Naive thymus-derived CD4-positive, alpha-beta T cell (primary cell): ENCODE measurements at places on chromosomes 3 and 15. TPM values are rescaled to one million over a fixed set of nuclear protein-coding genes. Genes with fewer than 3 reads are reported as not detected.

Gene IL12A
- polyA plus RNA-seq = 0.24 TPM

Gene AGBL1
- polyA plus RNA-seq = not detected

Gene KCNAB1
- 0.17 TPM for polyA plus RNA-seq

Gene SOX14
- polyA plus RNA-seq = not detected

Gene GP9
- polyA plus RNA-seq = not detected

GRCh38 chr15:60966316-60966715, 262.8 kb downstream of the RORA start:
- DNase-seq = no peak

DNA sequence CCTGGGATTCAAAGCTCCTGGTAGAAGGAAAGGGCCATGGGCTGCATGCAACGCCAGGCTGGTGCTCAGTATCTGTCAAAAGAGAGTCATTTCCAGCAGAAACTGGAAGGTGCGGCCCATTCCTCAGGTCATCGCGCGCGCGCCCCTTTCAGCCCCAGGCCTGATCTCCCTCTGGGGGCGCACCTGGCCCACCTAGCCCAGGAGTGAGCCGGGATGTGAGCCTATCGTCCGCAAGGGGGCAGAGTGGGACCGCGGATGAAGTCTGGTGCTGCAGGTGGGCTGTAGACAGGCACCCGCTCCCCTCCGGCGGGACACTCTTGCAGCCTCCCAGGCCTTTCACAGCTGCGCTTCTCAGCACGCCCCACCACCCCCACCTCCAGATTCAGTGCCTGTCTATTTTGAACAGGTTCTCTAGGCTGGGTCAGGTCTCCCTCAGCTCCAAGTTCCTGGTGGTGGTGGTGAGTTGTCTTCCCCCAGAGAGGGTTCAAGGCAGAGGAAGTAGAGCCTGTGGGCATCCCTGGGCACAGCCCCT, 5.8 kb upstream of the RPL29 start:
- DNase-seq = peak; percentile 84

DNA sequence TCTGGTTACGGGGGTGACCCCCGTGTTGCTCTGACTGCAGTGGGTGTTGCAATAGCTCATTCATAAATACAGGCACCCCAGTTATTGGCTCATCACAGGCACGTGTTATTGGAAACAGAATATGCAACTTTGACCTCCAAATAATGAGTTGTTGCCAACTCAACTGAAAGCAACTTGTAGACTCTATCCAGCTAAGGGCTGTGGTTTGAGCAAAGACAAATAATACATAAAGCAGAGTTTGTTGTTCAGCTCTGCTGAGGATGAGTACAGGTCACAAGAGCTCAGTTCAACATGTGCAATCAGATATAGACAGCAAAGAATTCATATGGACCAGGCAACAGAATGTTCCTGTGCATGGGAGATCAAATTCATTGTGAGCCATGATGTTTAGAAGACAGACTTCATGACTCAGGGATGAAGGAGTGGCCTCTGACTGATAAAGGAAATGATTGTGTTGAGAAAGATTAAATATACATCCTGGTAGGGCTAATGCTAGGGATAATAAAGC, 87.6 kb upstream of the LRIG1 start:
- DNase-seq = no peak

GRCh38 chr15:39797407-39797806, 14.8 kb upstream of the FSIP1 start:
- DNase-seq = no peak

DNA sequence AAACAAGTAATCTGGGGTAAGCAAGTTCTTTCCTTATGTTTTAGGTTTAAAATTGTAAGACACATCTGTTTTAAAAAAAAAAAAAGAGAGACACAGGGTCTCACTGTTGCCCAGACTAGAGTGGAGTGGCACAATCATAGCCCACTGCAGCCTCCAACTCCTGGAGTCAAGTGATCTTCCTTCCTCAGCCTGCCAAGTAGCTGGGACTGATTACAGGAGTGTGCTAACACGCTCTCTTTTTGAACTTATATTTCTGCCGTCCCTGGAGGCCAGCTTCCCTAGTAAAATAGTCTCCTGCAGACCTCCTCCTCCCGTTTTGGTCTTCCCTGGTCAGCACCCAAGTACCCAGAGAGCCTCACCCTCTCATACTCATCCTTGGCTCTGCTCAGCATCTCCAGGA, 35.5 kb downstream of the DCP1A start:
- no peak for DNase-seq

DNA sequence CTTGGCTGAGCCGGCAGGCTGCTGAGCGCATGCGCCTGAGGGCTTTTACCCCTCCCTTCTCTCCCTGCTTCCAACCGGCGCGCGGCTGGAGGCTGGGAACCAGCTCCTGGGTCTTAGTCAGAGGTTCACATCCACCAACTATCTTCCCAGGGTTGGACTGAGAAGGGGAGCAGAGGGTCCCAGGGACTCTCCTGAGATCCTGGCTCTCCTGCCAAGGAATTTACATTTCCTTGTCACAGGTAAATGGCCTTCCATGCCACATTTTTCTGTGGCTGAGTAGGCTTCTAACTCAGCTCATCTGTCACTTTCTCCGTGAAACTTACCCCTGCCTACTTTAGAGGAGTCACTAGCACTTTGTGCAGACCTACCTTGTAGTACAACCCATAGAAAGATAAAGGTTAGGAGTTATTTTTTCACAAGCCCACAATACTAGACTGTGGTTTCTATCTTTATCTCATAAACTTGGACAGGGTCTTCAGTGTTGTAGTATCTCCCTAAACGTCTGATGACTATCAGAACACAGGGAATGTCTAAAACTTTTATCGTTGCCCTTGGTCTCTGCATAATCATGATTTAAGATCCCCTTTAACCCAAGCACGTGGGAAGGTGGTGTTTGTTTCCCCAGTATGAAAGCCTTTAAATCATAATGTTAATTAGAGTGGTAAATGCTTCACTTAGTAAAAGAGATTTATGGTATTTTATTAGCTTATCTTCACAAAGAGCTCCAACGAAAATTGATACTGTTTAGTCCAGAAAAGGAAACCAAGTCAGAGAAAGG, 638 bp upstream of the TBC1D5 start:
- DNase-seq = no peak
